RPMI8226 (cell line): ENCODE measurements at places on chromosomes 1 and 21.

DNA sequence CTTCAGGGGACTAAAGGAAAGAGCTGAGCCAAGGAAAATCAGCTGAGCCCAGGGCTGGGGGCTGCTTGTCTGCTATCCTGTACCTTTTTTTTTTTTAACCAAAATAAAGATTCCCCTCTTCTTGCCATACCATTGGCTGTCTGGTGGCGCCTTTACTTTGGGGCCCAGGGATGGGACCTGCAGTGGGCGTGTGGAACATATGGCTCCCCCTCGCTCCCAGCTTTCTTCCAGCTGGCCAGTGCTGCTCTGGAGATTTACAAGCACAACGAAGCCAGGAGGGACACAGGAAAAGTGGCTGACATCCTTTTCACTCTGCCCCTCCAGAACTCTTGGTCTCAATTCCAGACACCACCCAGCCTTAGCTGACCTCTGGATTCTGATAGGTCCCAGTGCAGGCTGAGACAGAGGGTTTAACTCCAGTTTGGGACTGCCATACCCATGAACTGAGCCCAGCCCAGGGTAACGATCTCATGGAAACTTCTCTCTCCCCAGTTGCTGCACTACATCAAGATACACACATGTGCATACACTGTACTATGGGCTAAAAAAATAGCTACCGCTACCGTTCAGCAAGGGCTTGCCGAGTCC lies 5.4 kb upstream of the SFN start:
- no peak for DNase-seq

DNA sequence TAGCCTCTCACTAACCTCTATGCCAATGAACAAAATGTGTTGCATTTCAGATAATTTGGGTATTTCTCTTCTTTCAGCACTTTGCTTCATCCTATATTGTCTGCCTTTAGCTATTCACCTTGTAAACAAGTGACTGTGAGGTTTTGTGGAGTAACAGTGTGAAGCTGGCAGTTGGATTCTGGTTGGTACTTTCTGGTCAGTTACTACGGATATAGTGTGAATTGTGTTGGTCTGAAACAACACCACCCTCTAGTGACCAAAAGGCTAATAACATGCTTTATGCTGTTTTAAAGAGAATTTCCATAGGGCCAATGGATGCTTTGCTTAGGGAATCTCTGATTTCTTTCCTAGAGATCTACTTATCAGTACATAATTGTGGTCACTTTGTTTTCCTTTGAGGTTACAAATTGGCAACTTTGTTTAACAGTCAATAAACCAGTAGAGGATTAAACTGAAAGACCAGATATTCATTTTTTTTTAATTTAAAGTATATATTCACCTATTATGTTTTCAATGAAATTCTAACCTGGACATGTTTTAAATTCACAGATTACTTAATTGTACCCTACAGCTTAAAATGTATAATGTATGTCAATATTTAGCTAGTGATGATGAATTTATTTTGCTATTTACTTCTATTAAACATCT lies 2.5 kb upstream of the PTGER3 start:
- DNase-seq = peak; percentile 35

- no peak for DNase-seq
These were observed 18.6 kb downstream of the KRTAP10-1 start for GRCh38 chr21:44521301-44521927.

GRCh38 chr1:169576241-169576934 lies 9.9 kb downstream of the F5 start:
- no peak for DNase-seq

- DNase-seq = no peak
These were observed 132.5 kb upstream of the SYT6 start for GRCh38 chr1:114286179-114286578.

DNA sequence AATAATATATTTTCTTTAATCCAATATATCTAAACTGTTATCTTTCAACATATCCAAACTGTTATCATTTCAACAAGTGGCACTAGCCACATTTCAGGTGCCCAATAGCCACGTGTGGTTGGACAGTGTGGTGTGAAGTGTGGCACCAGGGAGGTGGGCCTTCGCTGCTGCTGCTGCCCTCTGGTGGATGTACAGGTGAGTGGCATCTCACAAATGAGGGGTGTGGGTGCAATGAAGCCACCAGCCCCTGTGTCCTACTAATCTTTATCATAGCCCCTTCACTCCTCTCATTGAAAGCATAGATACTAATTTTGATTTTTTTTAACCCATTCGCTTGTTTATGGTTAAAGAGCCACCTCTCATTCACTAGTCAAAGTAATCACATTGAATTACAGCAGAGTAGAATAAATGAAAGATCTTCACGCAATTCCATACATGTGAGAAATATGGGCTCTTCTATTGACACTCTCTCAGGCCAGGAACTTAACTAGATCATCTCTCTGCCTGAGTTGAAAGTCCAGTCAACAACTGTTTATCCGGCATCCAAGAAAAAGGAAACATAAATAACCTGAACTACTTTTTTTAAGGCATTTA lies 499.2 kb downstream of the OMA1 start:
- peak; percentile 40 for DNase-seq

DNA sequence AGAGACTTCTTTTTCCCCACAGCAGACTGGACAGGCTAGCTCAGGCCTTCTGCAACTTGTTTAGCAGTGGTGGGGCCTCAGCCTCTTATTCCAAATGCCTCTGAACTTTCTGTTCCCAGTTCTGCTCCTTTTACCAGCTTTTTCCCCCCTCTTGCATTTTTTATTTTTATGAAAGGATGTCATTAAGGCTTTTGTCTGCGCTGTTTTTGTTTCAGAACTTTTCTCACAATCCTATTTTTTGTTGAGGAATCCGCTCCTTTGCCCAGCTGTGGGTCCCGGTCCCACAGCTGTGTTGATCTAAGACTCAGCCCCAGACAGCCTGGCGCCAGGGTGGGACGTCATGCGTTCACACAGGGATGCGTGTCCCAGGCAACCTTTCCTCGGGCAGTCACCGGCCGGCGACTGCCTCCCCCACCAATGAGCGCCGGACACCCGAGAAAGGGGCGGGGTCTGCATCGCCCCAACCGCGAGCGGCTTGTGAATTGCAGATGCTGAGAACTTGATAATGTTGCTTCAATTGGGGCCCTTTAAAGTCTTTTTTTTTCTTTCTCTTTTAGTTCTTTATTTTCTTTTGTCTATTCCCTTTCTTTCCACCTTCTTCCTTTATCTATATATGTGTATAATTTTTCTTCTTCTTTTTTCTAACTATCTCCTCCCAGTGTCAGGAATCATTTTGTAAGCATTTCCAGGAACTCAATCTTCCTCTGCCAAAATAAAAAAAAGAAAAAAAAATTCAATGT lies 3.0 kb upstream of the ID3 start:
- peak; percentile 90 for DNase-seq

DNA sequence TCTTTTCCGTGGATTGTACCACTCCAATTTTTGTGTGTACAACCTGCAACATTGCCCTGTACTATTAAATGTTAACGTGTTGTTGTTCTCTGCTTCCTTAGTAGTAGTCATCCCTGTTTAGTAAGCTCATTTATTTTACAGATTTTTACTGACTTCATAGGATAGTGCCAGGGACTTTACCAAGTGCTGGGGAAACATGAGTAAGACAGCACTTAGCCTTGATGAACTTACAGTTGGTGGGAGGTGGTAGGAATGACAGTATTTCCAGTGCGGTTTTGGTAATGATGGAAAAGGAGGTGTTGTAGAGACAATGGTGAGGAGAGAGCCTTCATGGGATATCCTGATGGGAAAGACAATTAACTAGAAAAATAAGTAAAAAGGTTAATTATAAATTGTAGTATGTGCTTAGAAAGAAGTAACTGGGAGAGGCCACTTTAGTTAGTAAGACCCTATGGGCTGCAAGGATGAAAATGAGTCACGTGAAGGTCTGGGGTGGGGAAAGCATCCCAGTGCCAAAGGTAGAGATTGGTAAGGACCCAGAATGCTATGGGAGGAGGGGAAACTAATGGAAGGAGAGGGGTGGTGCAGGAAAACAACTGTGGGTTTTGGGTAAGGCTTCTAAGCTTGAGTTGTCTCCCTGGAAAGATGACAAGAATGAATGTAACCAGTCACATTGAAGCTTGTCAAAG lies 1.7 kb downstream of the RLF start:
- DNase-seq = no peak

DNA sequence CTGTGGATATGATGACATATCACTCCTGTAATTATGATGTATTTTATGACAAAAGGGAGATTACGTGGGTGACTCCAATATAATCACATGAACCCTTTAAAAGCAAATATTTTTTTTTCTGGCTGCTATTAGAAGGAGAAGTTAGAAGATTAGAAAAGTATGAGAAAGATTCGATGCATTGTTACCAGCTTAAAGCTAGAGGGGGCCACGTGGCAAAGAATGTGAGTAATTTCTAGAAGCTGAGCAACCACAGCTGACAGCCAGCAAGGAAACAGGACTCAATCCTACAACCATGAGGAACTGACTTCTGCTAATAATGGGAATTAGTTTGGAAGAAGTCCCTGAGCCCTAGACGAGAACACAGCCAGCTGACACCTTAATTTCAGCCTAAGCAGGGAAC lies 56.3 kb upstream of the C1orf87 start:
- no peak for DNase-seq

GRCh38 chr1:233097546-233097945 lies 147.1 kb downstream of the NTPCR start:
- no peak for DNase-seq

DNA sequence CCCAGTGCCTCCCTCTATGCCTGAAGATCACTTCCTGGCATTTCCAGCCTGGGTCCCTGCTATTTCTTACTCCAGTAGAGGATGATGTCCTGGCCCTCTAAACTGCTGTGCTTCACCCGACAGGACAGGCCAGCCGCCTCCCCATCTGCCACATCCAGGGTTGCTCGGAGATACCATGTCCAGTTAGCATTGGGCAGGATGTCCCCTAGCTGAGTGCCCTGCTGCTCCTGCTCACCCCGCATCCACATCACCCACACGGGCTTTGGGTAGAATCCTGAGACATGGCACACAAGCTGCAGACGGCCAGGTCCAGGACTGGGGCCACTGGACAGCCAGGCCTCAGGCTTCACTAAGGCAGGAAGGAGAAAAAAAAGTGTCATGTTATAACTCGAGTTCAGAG lies 2.0 kb downstream of the CD1B start:
- no peak for DNase-seq

DNA sequence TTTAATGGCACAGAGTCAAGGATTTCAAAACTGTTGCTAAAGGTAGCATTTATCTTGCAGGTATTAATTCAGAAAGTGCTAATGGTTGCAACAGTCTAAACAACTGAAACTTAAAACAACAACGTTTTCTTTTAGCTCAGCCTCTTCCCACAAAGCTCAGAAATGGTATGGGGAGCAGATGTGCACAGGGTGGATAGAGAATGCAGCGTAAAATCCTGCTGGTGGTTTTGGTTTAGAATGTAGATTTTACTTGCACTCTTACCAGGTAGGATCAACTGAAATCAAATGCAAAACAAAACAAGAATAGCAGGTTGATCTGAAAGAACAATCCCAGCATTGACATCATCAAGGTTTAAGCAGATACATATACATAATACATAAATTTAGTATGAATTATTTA lies 3.8 kb upstream of the LRRC8C start:
- DNase-seq = no peak

DNA sequence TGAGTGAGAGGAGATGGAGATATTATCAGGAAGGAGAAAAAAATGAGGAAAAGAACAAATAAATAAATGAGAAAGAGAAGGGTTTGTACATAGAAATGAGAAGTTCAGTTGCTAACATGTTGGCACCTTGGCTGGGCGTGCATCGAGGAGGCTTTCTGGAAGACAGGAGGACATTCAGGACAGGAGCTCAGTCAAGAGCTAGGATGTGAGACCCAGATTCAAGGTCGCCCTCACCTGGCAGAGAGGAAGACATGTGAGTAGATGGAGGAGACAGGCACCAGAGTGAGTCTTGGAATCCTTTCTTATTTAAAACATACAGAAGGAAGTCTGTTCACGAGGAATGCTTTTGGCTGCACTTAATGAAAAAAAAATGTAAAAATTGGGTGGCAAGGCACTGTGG lies 640.9 kb downstream of the NPHP4 start:
- DNase-seq = no peak

- DNase-seq = no peak
These were observed 157.7 kb downstream of the PIK3R3 start for GRCh38 chr1:45974541-45975269.

DNA sequence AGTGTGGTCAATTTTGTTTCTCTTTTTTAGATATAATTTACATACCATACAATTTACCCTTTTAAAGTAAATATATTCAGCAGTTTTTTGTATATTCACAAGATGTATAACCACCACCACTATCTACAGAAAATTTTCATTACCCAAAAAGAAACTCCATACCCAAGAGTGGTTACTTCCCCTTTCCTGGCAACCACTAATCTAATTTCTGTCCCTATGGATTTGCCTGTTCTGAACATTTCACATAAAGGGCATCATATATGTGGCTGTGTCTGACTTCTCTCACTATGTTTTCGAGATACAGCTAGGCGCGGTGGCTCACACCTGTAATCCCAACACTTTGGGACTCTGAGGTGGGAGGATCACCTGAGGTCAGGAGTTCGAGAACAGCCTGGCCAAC lies 13.6 kb downstream of the PACC1 start:
- no peak for DNase-seq

DNA sequence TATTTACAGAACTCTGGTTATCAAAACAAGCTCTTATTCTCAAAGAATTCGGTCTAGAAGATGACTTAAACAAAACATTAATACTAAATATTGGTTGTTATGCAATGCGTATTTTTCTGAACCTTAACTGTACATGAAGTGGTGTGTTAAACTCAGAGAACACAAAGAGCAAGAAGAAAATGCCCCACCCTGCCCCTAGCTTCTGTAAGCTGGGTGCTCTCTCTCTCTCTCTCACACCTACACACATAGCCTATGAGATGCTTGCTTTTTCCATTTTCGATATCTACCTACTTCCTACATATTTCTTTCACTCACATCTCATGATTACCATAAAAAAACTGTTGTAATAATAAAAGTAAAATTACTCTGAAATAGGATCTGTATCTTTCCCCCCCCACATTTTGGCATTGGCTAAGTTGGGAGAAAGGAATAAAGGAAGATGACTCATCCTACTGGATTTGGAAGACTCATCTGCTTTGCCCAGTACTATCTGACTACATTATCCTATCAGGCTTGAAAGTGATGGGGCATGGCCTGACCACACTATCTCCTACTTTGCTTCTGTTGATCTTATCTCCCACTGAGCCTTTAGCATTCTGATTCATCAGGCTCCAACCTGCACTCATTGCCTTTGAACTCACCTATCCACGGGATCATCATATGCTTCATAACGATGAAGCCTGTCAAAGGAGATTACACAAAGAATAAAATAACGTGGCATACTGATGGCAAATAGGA lies 2.9 kb downstream of the CRYZ start:
- no peak for DNase-seq

GRCh38 chr1:233245191-233245765 lies 50.2 kb downstream of the PCNX2 start:
- DNase-seq = no peak

GRCh38 chr1:201593200-201593921 lies 54.4 kb downstream of the NAV1 start:
- DNase-seq = no peak

DNA sequence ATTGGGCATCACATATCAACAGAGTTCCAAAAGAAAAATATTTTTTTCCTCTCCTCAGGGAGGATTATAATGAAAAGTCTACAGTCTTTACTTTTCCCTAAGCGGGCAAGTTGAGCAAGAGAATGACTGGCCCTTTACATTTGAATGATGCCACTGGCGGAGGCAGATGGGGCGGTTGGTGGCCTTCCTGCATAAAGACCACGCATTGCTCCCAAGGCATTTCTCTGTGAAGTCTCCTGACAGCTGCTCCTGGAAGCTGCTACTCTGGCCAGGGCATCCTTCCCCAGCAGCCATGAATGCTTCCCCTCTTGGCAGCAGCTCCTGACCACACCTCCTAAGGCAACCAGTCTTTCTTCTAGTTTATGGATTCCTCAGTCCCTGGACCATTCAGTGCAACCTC lies 161.1 kb upstream of the RRP15 start:
- no peak for DNase-seq
